ENCODE measurements at places on chromosomes 12 and 14. TPM values are rescaled to one million over a fixed set of nuclear protein-coding genes. Genes with fewer than 3 reads are reported as not detected.

Gene GPD1
- total RNA-seq: 0.91 TPM

Gene MDGA2
- total RNA-seq: under 0.01 TPM

Gene KCNH5
- total RNA-seq: under 0.01 TPM

Gene NRIP2
- total RNA-seq: 9.7 TPM

DNA sequence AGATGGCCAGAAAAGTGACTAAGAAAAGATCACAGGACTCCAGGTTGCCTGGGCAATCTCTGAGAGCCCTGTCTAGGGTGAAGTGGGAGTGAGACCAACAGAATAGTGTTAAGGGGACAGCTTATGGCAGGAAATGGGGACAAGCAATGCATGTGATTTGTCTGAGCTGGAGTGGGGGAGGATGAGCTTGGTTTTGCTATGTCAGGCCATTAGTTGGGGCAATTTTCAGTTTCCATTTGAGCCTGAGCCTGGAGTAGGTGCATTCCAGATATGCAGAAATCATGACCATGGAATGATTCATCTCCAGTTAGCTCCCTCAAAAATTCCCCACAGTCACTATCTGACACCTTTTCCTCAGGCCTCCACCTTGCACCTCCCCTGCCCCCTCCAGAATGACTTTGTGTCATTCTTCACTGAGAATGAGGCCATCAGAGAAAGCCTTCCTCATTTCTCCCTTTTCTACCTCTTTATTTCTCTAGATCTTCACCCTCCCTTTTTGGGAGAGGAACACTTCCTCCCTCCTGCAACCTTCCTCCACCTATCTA is 150.9 kb upstream of the PLEKHG7 start:
- H3K27ac ChIP-seq: no peak overlapping the region
- H3K4me3 ChIP-seq: no peak overlapping the region
- H3K4me1 ChIP-seq: peaks cover 33% of the 10 kb centered on the region
- no peaks in the 10 kb centered on the region for H3K36me3 ChIP-seq

DNA sequence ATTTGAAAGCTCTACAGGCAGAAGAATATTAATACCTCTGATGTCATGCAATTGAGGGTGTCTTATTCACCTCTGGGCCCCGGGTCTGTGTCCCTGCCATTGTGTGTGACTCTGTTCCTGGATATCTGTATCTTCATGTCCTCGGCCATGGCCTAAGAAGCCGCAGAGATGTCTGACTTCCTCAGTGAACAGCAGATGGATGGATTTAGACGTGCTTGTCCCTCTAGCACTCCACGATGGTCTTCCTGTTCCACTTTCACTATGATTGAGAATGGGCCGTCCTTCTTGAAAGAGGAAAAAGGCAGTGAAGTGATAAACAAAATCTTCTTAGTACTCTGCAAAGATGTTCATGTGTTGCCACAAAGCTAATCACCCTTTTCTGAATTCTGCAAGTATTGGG is 217.4 kb downstream of the SLC41A2 start:
- H3K4me3 ChIP-seq: no peak overlapping the region
- peaks cover 12% of the 10 kb centered on the region for H3K4me1 ChIP-seq
- no peaks in the 10 kb centered on the region for H3K27me3 ChIP-seq
- DNase-seq: no peak
- no peaks in the 10 kb centered on the region for H3K36me3 ChIP-seq
